Stimulated activated CD4-positive, alpha-beta T cell treated with anti-CD3 and anti-CD28 coated beads, Interleukin-1b, Interleukin-23, amount 100 ng/mL, for 1 hour (primary cell): ENCODE measurements at places on chromosomes 2 and 18.
A peak's percentile ranks its signal among the peaks of the same experiment; 100 is the strongest.

- DNase-seq, result no peak
Observed at GRCh38 chr2:189581354-189582139, 961 bp upstream of the SLC40A1 start.

GRCh38 chr2:202376460-202377206, 506 bp downstream of the BMPR2 start:
- DNase-seq, result no peak

- DNase-seq, result no peak
Observed at GRCh38 chr2:168751104-168751740, 51.2 kb upstream of the NOSTRIN start.

- DNase-seq, result no peak
Observed at GRCh38 chr2:61887717-61888266, 664 bp downstream of the CCT4 start.

GRCh38 chr2:64945973-64946768, 43.0 kb upstream of the SLC1A4 start:
- DNase-seq, result peak; percentile 0

- DNase-seq, result no peak
Observed at GRCh38 chr2:133317178-133317577, 251.1 kb downstream of the NCKAP5 start.

DNA sequence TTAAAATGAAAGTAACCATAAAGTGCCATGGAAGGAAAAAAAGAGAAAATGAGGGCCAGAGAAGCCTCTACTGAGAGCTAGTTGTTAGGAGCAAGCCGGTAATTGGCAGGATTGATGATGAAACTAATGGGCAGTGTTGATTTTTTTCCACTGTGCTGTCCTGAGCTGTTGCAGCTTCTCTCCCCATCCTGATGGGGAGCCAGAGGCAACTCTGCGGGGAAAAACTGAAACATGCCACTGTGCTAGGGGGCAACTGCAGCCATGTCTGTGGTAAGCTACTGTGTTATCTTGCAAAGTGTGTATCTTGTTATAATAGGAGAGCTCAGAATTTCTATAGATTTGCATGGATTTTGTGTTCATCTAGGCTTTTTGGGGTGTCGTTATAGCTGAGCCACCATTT, 487.9 kb downstream of the STK39 start:
- DNase-seq, result no peak

GRCh38 chr2:79960519-79960918, 344.0 kb downstream of the LRRTM1 start:
- DNase-seq, result no peak

DNA sequence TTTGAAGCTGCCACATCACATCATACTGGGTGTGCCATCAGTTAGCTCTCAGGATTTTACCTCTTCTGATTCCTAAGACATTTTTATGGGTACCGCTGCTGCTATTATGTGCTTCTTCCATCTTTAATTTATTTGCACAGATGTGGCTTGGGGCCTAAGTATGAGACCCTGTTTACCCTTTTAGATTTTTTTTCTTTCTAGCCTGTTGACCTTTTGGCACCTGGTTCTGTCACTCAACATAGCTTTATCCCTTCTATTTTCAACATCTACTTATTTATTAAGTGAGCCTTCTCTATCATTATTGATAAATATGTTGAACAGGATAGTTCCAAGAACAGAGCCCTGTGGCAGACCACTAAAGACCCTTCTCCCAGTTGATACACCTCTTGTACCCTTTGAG, 57.0 kb downstream of the TET3 start:
- no peak for DNase-seq

DNA sequence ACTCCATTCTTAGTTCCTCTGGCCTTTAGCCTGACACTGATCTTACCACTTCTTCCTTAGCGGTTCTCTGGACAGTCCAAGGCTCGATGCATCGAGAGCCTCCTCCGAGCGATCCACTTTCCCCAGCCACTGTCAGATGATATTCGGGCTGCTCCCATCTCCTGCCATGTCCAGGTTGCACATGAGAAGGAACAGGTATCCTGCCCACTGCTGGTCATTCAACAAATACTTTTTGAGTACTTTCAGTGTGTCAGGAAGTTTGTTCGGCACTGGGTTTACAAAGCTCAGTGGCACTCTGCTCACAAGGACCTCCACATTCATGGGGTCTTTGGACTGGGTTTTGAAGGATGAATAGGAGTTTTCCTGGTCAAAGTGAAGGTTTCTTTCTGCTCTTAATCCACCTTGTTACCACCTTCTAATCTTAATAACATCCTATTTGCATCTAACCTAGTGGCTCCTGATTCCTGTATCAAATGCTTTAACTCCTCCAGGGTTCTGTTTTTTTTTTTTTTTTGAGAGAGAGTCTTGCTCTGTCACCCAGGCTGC, 25.8 kb downstream of the GCKR start:
- DNase-seq, result no peak

GRCh38 chr2:181241797-181242196, 215.4 kb upstream of the ITGA4 start:
- DNase-seq, result no peak

- DNase-seq, result no peak
Observed at GRCh38 chr2:136075476-136075875, 42.5 kb downstream of the CXCR4 start.

DNA sequence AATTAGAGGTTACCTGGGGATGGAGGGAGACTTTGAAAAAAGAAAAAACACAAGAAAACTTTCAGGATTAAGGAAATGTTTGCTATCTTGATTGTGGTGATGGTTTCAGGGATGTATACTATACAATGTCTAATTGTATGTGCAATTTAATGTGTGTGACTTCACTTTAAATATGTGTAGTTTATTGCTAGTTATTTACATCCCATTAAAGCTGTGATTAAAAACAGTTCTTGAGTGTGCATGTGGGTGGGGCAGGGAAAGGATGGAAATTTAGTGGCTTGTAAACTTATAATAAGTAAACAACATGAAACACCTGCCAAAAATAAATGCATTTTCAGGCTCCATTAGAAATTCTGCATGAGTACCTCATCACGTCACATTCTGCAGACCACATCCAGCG, 167.0 kb downstream of the MYO5B start:
- DNase-seq, result no peak

DNA sequence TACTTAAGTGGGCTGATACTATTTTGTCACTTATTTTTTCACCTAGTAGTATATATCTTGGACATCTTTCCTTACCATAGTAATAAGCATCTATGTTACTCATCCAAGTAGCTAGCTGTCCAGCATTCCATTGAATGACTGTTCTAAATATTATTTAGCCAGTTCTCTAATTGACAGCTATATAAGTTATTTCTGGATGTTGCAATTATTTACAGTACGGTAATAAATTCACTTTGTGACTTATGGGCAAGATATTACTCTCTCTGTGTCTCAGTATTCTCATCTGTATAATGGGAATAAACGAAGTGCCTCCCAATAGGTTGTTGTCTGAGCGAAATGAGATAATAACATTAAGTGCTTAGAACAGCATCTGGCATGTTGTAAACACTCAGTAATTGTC, 46.6 kb upstream of the AGAP1 start:
- DNase-seq, result no peak

- no peak for DNase-seq
Observed at GRCh38 chr18:58216071-58216481, 172.1 kb downstream of the NEDD4L start.

- no peak for DNase-seq
Observed at GRCh38 chr2:47065343-47065742, 89.8 kb downstream of the STPG4 start.
